Cardiac muscle cell (in vitro differentiated cells and primary cell): ENCODE measurements at places on chromosomes 2 and 18.

- peak; percentile 10 for DNase-seq
Measured at GRCh38 chr2:179991344-179991743, 15.8 kb downstream of the CWC22 start.

DNA sequence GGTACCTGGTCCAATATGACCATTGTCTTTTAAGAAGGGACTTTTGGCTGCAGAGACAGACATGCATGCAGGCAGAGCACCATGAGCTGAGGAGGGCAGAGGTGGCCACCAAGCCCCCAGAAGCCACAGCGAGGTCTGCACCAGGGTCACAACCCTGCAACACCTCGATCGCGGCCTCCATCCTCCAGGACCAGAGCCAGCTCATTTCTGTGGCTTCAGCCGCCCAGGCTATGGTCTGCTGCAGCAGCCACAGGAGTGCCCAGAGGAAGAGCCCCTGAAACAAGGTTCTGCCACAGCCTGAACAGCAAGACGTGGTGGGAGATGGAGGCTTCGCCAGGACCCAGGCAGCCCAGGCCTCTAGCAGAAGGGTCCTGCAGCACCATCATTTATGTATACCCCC is 53.9 kb downstream of the ANKMY1 start:
- no peak for DNase-seq

DNA sequence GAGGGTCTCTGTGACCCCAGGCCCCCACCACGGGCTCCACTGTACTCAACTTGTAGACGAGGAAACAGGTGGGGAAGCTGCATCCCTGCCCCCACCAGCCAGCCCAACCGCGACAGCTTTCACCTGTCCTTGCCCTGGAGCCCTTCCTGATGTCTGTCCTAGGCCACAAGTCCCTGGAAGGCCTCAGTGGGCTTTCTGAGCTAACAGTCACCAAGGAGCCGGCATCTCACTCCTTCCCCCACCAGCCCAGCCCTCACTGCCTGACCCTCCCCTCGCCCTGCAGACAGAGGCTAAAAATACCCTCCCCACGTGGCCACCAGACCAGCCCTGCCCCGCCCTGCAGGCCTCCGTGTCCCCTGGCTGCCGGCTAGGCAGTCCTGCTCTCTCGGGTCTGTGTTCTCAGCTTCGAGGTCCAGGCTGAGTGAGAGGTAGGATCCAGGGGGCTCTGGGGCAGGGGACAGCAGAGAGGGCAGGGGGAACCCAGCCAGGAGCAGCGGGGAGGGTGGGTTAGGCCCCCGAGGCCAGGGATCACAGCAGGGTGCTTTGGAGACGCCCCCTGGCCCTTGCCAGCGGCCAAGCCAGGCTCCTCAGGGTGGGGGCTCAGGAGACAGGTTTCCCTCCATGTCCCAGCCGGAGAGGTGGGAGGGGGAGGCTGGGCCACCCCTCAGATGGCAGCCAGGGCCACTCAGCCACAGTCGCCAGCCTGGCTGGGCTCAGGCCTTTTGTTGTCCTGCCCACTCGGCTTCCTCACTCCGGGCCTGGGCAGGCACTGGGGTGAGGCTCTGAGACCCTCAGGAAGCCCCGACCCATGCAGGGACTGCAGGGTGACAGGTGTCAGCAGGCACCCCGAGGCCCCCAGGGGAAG is at the start of gene KLHL30:
TSS of gene KLHL30 (plus strand) at position 338 of the 865 bp plus-strand sequence. CDS start 2,087 bp downstream, outside the sequence.
- DNase-seq: no peak

GRCh38 chr2:8489751-8490150 is 192.1 kb upstream of the ID2 start:
- DNase-seq: no peak

DNA sequence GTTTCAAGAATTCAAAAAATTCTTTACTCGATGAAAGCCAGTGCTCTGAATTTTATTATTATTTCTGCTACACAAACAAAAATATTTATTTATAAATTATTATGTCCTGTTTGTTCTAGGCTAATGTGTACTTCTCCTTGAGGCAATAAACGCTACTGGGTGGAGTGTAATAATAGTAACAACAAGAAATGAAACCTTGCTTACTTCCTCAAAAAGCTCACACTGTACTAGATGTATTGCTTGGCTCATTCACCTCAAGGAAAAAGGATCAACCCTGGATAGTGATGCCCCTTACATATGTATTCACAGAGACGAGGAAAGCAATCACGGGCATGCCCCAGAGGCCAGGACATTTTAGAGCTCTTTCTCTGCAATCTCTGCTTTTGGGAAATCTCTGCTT is 685.6 kb upstream of the NXPH2 start:
- no peak for DNase-seq

DNA sequence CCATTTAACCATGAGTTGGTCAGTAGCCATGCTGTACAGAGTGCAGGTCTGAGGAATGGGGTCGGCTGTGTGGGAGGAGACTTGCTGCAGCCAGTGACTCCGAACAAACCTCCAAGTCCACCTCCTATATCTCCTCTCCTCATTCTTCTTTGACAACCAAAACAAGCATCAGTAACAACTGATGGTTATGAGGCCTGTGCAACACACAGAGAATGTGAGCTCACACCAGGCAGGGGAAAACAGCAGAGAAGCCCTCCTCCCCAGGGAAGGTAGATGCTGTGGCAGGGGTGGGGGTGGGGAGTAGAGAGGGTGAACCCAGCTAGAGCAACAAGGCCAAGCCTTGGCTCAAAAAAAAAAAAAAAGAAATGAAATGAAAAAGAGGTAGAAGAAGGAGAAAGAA is 12.3 kb upstream of the CNGA3 start:
- DNase-seq: no peak

DNA sequence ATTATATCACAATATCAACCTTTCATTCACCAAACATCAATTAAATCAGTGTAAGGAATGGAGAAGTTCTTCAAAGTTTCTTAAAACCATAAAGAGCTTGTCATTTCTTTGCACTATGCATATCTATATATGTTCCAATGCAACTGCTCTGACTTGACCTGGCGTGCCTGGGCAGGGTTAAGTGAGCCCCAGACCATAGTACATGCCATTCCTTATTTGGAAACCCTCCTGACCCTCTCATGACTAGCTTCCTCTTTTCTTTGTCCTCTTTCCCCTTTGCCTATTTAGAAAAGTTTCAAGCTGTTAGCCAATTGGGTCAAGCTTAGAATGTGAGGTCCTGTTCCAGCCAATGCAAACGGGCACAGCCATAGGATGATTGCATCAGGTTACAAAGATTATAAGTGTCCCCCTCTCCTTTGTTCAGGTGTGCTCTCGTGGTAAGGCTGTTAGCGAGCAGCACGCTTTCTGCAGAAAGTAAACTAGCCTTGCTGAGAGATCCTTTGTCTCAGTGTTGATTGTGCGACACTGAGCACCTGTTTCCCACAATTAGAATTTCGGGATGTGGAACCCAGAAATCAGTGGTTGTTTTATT is 78.2 kb upstream of the UXS1 start:
- DNase-seq: no peak

DNA sequence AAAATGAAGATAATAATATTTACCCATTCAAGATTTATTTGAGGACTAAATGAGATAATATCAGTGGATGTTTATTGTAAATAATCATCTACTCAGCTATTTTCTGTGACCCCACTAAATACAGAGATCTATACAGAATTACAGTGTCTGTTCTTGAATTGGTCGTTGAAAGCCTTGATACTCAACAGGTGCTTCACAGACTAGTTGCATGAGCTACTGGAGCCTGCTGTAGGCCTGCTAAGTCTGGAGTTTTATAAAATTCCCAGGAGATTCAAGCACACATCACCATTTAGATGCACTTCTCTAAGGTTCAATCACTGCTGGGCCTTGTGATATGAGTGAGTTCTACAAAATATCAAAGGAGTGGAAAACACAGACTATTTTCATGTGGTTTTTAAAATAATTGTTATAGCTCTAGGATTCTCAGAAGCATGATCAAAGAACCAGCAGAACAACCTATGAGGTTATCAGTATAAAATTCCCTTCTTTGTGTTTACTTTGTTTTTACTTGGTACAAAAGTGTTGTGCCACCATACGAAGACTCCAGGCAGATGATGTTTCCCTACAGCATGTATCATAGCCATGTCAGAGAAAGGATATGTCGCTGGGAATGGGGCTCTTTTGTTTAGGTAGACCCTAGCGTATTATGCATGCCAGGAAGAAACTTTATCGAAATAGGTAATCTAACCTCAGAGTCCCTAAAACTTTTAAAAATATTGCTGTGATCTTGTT is 7.1 kb downstream of the SULT1C4 start:
- no peak for DNase-seq

GRCh38 chr2:178674122-178674521 is 133.1 kb downstream of the TTN start:
- DNase-seq: peak; percentile 13

DNA sequence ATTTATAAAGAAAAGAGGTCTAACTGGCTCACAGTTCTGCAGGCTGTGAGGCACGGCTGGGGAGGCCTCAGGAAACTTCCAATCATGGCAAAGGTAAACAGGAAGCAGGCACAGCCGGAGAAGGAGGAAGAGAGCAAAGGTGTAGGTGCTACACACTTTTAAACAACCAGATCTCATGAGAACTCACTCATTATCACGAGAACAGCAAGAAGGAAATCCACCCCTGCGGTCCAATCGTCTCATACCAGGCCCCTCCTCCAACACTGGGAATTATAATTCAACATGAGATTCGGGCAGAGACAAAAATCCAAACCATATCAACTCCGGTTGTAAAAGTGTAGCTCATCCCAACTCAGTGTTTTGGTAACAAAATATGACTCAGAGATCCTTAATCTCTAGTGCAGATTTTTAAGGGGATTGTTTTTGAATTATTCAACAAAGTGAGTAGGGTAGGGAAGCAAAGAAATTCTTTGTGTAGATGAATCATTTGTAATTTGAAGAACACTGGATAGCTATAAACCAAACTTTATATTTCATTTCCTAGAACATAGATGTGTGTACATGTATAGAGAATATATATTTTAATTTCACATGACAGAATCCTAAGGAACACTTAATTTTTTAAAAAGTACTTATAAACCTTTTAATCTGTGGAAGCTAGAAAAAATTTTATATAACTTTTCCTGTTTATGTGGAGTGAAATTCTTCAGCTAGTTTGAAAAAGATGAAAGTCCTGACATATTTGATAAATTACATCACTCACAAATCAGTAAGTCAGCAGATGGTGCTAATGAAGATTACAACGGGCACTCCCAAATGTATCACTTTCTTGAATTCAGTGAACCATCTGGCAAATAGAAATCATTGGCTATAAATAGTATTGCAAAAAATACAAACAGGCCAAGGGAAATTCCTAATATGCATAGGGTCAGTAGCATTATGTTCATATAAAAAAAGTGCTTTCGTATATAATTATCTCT is 130.1 kb downstream of the OLA1 start:
- DNase-seq: peak; percentile 53

GRCh38 chr2:59425247-59425646 is 1128.2 kb downstream of the BCL11A start:
- no peak for DNase-seq

- no peak for DNase-seq
Measured at GRCh38 chr18:28522236-28522635, 345.3 kb upstream of the CDH2 start.

- no peak for DNase-seq
Measured at GRCh38 chr2:154686162-154686561, 12.3 kb upstream of the KCNJ3 start.

- DNase-seq: no peak
Measured at GRCh38 chr2:216799873-216800431, 59.9 kb downstream of the TNP1 start.

DNA sequence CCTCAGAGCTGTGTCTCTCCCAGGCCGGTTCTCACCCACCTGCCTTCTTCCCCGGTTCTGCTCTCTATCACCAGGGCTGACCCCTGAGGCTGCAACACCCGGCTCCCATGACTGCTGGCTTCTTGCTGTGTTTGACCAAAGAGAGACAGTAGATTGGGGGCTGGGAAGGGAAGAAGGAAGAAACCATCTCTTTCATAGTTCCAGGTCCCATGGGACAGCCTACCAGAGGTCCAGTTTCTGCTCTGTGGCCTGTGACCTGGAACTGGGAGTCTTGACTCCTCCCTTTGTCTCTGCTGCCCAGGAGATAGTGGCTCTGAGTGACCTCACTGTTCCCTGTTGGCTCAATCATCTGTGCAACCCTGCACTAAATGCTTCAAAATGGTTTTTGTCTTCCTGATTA is 38.1 kb downstream of the ALPK2 start:
- no peak for DNase-seq

- peak; percentile 35 for DNase-seq
Measured at GRCh38 chr18:49399003-49399402, 61.4 kb downstream of the DYM start.

DNA sequence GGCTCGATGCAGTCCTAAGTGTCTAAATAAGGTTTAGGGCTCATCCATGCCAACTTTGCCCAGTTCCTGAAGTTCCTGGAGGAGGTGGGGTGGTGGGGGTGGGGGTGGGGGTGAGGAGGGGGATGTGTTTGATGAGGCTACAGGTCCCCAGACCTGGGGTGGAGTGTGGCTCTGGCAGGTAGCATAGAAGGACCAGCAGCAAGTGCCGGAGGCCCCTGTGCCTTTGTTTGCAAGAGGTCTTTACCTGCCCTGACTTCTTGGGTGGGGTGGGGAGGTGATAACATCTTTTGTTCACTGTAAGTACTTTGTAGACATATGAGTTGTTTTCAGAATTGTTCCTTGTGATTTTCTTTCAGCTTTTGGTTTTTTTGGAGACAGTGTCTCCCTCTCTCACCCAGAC is 10.0 kb downstream of the SH3BP4 start:
- no peak for DNase-seq

GRCh38 chr2:20551260-20551944 is 99.5 kb downstream of the HS1BP3 start:
- DNase-seq: no peak

DNA sequence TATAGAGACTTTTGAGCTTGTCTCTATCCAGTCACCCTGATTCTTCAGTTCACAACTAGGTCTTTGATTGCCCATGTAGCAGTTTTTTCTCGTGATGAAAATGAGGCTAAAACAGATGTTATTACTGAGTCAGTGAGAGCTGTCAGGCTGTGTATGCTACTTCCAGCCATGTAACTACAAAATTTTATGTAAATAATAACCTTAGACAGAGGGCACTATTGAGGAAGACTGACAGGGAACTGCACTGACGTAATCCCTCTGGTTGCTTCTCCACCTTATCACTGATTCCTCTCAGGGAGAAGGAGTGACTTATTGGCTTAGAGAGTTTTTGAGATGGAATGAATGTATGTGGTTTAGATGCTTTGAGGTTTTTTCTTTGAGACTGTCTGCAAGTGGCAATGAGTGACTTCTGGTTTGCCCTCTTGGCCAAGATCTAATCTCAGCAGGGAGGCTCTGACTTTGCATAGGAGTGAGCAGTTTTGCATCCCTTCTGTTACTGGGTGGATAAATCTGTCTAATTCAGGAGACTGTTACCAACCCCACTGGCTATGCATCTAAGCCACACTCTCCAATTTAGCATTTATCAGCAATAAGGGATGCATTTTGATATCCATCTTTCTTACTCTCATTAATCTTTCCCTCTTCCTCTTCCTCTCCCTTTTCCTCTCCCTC is 555.2 kb upstream of the FANCL start:
- DNase-seq: no peak
